HEK293T (cell line): ENCODE measurements at places on chromosomes 5 and 9.

GRCh38 chr9:131421691-131422090 is 27.8 kb downstream of the PRRC2B start:
- no peak for DNase-seq

GRCh38 chr9:127862075-127863011 is 7.9 kb upstream of the ENG start:
- no peak for DNase-seq

DNA sequence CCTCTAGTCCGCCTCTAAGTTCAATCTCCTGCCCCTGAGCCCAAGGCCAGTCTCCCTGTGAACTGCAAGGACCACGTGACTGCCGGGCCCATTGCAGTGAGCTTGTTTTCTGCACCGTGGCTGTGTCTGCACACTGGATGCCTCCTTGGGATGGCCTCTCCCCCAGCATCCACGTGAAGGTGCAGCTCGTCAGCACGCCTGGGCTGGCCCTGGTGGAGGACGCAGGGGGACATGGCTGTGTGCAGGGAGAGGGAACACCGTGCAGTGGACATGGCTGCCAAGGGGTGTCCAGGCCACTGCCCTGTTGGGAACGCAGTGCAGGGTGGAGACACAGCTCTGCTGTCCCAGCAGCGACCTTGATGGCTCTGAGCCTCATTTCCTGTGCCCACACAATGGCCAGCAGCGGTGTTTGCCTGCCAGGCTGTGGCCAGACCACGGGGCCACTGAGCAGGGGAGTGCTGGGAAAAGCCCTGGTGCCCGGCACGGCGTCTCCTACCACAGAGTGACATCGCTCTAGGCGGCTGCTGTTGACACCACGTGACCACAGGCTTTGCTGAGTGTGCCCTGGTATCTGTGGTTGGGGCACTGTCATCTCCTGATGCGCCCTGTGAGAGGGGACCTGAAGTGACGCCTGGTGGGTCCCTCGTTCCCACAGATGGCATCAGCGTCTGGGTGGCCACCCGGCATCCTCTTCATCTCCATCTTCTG is 26.9 kb upstream of the EXOC3 start:
- DNase-seq: no peak

DNA sequence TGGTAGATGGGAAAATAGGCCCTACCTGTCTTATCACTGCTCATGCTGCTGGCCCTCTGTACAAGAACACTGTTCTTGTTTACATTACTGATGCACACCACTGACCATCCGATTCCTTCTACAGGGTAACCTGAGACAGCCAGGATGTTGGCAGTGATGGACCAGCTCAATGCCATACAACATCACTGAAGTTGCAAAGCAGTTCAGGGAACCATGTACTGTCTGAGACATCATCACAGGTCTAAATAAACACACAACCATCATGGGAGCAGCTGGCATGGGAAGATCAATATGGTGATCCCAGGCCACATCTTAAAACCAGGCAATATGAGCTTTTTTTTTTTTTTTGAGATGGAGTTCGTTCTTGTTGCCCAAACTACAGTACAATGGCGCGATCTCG is 59.0 kb downstream of the IARS1 start:
- DNase-seq: no peak

- no peak for DNase-seq
Measured at GRCh38 chr5:144313147-144313726, 142.6 kb downstream of the KCTD16 start.

DNA sequence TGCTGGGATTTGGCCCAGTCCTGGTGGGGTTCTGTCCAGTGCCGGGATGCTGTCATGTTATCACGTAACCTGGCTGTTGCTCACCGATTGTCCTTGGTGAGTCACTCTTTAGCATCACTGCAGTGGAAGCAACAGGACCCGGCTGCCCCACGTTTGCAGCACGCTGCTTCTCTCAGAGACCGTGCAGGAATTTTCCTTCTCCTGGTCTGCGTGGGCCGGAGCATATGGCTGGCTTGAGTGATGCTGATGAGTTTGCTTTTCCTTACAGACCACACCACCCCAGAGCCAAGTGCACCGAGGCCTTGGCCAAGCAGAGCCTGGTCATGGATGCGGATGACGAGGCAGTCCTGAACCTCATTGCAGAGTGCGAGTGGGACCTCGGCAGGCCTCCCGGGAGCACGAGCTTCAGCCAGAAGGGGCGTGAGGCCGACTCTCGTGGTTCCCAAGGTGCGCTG is 21.4 kb downstream of the CEP72 start:
- DNase-seq: no peak

DNA sequence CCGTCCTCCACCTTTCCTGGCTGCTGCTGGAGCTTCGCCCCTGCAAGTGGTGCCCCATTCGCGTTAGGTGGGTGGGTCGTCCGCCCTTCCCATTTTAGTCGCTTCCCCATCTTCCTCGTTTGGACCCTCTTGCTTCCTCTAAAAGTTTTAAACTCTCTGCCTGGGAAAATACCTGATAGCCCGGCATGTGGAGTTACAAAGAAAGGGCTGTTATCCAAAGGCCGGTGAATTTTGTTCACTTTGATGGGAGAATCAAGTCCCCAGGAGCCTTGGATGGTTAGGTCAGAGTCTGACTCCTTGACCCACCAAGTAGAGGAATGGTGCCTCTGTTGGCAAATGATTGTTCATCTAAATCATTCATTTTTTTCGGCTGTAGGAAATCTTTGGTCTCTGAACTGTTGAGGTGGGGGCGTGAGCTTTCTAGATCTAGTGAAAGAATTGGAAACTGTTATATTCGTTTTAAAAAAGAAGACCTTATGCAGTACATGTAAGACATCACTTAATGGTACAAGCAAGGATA is 29.5 kb upstream of the APC start:
- DNase-seq: no peak

- no peak for DNase-seq
Measured at GRCh38 chr5:57831932-57832331, 349.3 kb upstream of the ACTBL2 start.
